Mammary epithelial cell (primary cell): ENCODE measurements at places on chromosomes 6 and 20.

DNA sequence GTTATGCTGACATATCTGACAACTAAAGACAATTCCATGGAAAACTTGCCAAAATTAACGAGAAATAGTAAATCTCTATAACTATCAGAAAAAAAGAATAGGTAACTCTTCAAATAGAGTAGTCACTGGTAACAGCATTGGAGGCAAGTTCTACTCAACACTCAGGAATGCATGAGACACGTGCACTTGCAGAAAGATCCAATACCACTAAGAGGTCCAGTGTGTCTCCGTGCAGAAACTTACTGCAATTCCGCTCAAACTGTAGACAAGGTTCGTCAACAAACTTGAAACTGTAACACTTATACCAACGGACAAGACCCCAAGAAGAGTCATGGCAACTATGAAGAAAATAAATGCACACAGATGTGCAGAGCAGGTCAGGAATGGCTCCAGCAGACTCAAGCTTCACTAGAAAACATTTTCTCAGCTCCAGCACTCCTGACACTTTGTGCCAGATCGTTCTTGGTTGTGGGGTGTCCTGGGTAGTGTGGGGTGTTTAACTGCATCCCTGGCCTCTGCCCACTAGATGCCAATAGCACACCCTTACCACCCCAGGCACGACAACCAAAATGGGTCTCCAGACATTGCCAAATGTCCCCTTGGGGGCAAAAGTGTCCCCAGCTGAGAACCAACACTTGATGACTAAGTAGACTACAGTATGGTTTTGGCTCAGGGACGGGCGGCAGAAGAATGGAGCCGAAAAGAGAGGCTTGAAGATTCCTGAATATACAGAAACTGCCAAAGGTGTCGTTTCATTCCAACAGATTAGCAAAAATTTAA lies 134.8 kb downstream of the DTNBP1 start:
- DNase-seq: no peak

DNA sequence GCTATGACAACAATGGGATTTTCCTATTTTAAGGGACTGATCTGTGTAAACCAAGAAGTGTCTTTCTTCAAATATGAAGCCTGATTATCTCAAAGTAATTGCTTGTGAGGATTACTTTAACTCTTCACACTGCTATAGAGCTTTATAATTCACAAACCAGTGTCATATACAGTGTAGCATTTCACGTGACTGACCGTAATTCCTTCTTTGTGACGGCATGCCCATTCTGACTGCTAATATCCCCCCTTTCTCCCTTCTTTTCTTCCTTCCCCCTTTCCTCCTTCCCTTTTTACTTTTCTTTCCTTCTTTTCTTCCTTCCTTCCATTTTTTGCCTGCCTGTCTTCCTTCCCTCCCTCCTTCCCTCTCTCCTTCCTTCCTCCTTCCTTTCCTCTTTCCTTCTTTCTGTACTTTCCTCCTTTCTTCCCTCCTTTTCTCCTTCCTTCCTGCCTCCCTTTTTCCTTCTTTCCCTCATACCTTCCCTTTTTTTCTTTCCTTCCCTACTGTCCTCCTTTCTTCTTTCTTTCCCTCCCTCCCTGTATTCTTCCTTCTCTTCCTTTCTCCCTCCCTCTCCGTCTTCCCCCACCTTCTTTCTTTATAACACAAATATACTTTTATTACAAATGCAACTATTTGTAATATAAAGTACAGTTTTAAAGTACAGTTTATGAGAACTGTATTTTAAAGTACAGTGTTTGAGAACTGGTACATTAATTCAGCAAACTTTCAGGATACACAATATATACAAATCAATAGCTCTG lies 75.0 kb upstream of the EXOC2 start:
- DNase-seq: no peak

- DNase-seq: no peak
These were observed 131.6 kb downstream of the DLL1 start for GRCh38 chr6:170159022-170159965.

GRCh38 chr6:34934516-34934915 lies 45.5 kb downstream of the ANKS1A start:
- DNase-seq: peak; percentile 9

DNA sequence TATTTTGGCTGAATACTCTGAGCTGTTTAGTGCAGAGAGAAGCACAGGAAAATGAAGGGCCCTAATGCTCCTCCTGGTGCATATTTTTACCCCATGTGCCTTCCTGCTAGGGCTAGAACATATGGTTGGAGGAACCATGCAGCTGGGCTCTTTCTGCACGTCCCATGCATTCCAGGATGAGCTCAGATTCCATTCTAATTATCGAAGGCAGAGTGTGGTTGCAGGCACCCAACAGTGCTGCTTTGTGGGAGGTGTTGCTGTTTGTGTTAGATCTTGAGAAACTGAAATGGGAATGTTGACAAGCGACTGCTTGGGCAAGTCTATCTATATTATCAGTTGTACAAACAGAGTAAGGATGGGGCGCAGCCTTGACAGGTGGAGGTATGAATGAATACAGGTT lies 419.5 kb downstream of the DHX35 start:
- no peak for DNase-seq

- no peak for DNase-seq
These were observed 230.8 kb downstream of the FUT9 start for GRCh38 chr6:96246563-96246962.

GRCh38 chr6:113094779-113095178 lies 747.6 kb downstream of the RFPL4B start:
- DNase-seq: no peak

- no peak for DNase-seq
These were observed 1.6 kb downstream of the LRRC1 start for GRCh38 chr6:53796451-53796780.

GRCh38 chr20:2136275-2136674 lies 34.6 kb downstream of the STK35 start:
- DNase-seq: no peak

DNA sequence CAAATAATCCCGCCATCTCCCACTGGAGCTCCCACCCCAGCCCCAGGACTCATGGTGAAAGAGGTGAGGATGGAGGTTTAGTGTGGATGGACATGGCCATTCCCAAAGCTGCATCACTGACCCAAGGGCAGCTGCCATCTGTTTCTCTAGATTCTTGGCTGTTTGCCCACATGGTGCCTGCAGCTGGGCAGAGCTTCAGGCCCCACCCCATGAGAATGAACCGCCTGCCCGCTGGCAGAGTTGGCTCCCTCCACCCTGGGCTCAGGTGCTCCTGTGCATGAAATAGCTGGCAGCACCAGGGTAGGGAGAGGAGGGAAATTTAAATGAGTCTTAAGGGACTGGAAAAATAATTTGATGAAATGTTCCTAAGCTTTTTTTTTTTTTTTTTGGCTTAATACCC lies 17.4 kb downstream of the SCML4 start:
- no peak for DNase-seq

DNA sequence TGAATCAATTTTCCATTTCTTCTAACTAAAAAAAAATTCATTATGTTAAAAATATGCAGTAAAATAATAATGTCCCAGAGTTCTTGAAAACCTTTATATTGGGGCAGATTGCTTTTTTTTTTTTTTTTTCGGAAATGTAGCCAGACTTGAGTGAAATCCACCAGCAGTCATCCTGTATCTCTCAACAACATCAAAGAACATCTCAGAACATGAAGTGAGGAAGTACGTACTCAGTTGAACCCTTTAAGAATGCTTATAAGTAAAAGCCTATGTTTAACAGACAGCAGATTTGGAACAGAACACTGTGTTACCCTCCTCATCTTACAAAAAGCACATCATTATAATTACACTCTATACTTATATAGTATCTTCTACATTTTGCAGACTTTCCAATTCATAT lies 51.0 kb upstream of the SUPT3H start:
- DNase-seq: no peak

DNA sequence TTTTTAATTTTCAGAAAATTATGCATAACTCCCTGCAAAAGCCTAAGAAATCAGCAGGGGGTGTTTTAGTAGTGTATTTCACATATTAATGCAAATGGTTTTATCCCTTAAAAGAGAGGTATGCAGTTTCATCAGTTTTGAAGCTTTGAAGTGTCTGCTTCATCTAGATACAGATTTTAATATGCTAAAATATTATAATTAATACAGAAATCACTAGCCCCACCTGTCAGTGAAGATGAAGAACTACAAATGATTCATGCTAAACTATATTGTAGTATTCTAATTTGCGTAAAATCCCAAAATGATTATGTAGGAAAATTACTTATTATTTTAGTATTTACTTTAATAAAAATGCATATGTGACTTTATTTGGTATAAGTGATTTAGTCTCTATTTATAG lies 2.9 kb upstream of the TFB1M start:
- no peak for DNase-seq

- DNase-seq: no peak
These were observed 469 bp downstream of the TFAP2C start for GRCh38 chr20:56629464-56630085.

DNA sequence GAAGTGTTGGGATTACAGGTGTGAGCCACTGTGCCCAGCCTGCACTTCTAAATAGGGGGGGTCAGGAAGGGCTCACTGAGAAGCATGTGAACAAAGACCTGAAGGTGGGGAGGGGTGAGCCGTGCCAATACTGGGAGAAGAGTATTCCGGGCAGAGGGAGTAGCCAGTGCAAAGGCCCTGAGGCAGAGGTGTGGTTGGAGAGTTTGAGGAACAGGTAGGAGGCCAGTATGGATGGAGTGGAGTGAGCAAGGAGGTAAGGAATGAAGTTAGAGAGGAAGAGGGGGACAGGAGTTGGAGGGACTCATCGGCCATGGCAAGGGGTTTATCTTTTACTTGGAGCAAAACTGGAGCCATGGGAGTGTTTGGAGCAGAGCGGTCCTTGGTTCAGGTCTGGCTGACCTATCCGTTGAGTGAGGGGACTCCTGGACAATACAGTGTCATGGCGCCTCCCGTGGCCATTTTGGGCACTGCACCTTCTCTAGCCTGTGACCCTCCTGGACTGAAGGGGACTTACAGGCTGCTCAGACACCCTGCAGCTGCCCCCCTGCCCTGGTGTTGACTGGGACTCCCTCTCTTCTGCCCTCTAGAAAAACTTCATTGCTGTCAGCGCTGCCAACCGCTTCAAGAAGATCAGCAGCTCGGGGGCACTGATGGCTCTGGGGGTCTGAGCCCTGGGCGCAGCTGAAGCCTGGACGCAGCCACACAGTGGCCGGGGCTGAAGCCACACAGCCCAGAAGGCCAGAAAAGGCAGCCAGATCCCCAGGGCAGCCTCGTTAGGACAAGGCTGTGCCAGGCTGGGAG lies 12.1 kb downstream of the FOXS1 start:
- no peak for DNase-seq

DNA sequence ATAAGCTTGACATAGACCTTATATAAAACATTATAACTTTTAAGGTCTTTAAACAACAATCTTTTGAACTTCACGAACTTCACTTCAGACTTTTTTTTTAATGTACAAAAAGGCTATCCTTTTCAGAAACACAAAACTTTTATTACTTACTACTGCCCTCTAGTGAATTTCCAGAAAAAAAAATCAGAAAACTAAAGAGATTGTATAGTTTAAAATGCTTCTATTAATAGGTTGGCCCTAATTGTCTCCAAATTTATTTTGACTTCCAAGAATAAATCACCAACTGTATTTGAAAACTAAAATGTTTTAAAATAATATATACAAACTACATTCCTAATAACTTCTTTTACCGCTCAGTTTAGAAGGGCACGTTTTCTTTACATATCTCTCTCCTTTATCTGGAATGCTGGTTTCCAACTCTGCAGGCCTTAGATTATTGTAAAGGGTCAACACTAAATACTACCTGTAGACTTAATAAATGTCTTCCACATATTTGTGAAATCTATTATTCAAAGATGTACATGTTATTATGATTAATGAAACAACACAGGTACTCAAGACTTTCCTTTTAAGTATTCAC lies 66.8 kb downstream of the LMBRD1 start:
- no peak for DNase-seq

DNA sequence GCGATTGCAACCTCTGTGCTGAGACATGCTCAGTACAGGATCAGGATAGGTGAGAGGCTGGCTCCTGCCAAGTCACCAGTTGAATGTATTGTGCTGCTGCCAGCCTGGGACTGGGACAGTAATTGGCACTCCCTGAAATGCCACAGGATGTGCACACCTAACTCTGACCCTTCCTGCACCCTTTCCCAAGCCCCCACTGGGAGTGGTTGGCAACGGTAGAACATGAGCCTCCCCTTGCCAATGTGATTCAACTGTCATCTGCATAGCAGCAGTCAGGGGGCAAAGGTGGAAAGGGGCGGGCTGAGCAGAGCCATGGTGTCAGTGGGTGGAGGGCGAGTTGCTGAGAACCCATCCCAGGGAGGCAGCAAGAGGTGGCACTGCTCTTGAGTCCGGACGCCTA lies 15.4 kb downstream of the SPINT3 start:
- no peak for DNase-seq

- no peak for DNase-seq
These were observed 231.3 kb downstream of the ERMARD start for GRCh38 chr6:169982461-169983386.

GRCh38 chr6:167807756-167808155 lies 19.0 kb upstream of the AFDN start:
- no peak for DNase-seq

GRCh38 chr6:161557333-161558107 lies 283.7 kb upstream of the AGPAT4 start:
- DNase-seq: no peak

DNA sequence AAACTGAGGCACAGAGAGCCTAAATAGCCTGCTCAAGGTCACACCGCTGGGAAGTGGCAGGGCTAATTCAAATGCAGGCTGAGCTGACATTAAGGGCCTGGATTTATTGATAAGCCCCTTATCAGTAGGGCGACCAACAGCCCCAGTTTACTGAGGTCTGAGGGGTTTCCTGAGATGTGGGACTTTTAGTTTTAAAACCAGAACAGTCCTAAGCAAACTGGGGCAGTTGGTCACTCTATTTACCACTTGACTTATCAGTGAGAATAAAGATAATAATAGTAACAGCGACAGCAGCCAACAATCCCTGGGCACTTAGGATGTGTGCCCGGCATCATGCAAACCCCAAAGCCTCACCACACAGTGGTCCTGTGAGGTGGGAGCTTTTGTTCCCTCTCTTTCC lies 27.6 kb downstream of the PREX1 start:
- DNase-seq: no peak

DNA sequence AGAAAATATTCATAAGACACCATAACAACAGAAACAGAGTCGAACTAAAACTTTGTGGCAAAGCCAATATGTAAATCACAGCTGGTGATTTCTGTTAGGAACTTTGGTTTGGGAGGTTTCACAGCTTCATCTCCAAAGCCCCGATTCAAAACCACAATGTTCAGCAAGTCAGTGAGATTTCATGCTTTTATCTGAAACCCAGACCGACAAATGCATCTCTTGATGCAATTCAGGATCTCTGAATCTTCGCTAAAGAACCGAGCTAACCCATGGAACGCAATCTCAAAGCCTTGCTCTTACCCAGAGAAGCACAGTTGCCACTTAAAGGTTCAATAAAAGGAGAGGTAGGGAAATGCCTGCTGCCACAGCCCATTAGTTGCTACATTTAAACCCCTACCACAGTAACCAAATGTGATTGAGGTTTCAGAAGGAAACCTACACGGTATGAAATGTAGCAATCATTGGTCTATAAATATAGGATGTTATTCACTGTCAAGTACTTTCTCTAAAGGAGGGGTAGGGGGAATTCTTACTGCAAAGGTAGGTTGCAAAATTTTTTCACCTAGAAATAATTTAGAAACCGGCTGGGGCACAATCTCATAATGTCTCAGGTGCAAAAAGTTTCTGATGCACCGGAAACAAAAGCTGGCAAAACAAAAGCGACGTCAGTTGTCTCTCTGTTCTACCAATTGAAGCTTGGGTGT lies 381.0 kb upstream of the ARID1B start:
- no peak for DNase-seq

GRCh38 chr20:2330090-2330695 lies 34.4 kb downstream of the TGM3 start:
- DNase-seq: no peak

GRCh38 chr20:56702931-56703840 lies 74.1 kb downstream of the TFAP2C start:
- DNase-seq: no peak
